ENCODE measurements at places on chromosomes 7 and 10.

- no peak for DNase-seq
Measured at GRCh38 chr7:121555558-121555957, 159.4 kb upstream of the FAM3C start.

- no peak for DNase-seq
Measured at GRCh38 chr10:106278383-106278782, 886.1 kb downstream of the SORCS1 start.

DNA sequence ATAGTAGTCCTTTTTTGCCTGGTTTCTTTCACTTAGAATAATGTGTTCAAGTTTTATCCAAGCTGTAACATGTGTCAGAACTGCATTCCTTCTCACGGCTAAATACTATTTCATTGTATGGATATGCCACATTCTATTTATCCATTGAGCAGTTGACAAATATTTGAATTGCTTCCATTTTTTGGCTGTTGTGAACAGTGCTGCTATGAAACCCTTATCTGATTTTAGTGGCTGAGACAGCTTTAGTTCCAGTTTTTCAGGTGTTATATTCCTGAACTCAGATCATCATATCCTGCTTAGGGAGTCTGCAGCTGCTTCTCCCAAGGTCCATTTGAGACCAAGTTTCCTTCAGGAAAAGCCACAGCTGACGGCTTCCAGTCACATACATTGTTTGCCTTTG is 339.2 kb downstream of the GRID1 start:
- DNase-seq: no peak

DNA sequence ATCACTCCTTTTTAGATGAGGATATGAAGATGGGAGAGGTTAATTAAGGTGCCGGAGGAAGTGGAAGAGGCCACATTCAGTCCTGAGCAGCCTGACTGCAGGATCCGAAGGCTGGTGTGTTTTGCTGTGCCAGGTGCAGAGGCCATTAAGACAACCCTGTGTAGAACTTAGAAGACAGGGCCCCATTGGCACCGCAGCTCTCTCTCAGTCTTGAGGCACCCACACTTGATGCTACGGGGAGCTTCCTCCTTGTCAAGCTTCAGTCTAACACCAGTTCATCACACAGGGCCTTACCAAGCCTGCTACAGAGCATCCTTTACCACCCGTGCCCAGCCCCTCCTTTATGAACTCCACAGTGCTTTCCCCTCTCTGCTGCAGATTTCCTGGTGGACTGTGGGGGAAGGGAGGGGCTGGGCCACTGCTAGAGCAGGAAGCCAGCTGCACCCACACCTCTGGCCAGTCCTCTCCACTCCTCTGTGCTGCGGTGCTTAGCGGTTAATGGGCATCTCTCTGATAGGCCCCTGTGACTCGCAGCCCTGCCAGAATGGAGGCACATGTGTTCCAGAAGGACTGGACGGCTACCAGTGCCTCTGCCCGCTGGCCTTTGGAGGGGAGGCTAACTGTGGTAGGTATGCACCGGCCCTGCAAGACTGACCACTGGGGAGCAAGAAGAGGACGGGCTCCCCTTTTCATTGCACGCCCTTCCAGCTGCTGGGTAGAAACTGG is 45.5 kb downstream of the VWA2 start:
- DNase-seq: no peak

DNA sequence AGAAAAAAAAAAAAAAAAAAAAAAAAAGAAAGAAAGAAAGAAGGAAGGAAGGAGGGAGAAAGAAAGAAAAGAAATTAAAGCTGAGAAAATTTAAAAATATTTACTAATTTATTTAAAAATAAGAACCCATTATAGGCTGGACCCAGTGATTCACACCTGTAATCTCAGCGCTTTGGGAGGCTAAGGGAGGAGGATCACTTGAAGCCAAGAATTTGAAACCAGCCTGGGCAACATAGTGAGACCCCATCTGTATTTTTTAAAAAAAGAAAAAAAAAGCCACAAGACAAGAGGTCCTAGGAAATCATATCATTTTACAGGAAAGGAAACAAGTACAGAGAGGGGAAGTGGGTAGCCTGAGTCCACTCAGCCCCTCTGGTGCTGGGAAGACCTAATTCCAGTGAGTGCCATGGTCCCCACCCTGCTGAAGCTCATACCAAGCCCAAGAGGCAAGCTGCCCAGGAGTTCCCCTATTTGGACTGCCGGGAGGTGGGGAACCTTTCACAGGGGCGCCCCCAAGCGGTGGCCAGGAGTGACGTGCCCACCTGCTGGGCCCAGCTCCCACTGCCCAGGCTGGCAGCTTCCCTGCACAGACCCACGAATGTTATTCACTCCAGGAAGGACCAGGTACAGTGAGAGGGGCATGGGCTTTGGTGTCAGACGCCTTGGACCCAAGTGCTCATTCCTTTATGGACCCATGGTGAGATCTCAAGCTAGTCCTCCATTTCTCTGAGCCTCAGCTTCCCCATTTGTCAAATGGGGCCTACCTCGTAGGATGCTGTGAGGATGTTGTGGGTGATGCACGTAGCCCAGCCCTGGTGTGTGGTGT is 133.6 kb downstream of the ZMIZ1 start:
- peak; percentile 51 for DNase-seq

DNA sequence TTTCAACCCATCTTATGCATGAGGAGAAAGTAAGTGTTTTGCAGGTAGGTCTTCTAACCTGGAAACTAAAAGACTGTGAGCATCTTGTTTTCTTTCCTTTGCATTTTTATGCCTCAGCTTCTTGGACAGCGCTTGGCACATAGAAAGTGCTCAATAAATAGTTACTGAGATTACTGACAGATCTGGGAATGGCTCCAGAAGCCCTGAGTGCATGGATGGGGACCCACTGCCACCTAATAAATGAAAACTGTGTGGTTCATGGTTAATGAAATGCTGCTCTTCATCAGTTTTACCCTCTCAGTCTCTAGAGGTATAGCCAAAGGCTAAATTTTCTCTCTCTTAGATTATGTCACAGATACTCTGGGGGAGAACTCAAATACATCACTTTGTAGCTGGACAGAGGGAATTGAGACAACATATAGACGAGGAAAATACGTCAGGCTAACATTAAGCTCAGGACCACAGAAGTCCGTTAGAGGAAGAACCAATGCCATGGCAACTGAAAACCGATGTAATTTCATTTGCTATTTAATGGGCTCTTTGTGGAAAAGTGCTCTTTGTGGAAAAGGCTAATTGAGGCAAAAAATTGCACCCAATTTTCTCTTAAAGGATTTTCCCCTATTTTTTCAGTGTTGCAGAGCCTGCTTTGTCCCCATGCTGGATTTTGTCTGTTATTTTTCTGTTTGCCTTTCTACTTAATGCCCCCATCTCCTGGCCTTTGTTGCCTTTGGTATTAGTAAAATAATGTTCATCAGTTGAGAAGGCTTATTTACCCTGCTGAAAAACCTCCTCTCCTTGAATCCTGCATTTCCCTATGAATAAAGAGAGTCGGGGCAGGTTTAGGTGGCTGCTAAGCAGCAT is 17.8 kb downstream of the ASB4 start:
- DNase-seq: no peak

DNA sequence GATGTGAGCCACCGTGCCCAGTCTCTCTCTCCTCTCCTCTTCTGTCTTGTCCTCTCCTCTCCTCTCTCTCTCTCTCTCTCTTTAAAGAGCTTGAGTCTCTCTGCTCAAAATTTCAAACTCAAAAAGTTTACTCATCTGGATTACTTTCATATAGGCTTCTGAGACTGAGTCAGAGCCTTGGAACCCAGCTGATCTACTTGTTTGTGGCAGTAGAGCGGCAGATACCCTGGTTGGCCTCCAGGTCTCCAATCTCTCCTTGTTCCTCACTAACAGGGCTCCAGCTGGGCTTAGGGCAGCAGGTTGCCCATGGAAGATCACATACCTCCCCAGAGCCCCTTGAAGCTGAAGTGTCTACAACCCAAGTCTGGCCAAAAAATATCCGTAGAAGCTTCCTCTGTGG is 51.0 kb downstream of the HHEX start:
- no peak for DNase-seq

GRCh38 chr7:141208539-141208938 is 134.7 kb downstream of the TMEM178B start:
- DNase-seq: no peak

- no peak for DNase-seq
Measured at GRCh38 chr7:90111-91063, 102.0 kb upstream of the FAM20C start.

DNA sequence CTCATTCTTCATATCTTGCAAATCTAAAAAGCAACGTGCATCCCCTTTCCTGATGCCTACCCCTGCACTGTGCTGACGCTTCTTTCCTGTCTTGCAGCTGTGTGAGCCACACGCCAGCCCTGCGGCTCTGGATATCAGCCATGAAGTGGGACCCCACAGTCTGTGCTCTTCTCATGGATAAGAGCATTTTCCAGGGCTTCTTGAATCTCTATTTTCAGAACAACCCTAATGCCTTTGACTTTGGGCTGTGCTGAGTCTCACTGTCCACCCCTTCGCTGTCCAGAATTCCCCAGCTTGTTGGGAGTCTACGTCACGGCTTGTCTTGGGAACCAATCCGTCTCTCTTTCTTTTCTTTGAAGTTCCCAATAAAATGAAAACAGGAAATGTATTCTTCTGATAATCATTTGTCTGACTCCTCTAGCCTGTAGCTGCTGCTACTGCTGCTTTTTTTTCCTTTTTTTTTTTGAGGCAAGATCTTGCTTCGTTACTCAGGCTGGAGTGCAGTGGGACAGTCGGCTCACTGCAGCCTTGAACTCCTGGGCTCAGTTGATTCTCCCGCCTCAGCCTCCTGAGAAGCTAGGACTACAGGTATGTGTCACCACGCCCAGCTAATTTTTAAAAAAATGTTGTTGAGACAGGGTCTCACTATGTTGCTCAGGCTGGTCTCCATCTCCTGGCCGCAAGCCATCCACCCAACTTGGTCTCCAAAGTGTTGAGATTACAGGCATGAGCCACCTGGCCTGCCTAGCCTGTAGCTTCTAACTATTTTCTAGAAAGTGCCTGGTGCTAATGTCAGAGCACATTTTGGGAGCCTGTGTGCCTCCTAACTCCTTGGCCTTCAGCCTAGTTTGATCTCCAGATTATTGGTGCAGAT is 30.3 kb downstream of the GSTO2 start:
- no peak for DNase-seq

DNA sequence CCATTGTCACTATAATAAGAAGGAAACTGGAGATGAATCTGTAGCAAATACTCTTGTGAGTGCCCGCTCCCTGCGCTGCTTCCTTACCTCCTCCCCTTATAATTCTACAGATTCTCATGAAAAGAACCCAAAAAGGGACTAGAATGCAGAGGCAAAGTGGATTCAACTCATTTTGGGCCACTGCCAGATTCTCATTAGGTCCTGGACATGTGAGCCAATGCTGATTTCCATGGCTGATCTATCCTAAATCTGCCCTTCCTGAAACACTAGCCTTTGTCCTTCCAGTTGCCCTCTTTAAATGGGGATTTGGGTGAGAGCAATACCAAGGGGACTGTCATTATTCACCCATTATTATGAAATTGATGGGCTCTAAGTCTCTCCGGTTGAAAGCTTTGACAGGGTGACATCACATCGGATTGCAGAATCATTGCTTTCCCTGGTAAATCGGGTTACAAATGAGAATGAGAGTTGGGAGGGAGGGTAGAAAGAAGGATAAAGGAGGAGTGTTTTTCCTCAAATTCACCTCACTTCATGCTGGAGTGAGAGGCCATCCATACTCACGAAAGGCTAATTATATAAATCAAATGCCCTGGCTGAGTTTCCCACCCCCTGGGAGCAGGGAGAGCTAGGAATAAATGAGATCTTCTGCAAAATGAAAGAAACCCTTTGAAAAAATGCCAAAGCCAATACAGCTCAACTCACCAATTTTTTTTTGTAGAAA is 37.5 kb downstream of the PTN start:
- no peak for DNase-seq

DNA sequence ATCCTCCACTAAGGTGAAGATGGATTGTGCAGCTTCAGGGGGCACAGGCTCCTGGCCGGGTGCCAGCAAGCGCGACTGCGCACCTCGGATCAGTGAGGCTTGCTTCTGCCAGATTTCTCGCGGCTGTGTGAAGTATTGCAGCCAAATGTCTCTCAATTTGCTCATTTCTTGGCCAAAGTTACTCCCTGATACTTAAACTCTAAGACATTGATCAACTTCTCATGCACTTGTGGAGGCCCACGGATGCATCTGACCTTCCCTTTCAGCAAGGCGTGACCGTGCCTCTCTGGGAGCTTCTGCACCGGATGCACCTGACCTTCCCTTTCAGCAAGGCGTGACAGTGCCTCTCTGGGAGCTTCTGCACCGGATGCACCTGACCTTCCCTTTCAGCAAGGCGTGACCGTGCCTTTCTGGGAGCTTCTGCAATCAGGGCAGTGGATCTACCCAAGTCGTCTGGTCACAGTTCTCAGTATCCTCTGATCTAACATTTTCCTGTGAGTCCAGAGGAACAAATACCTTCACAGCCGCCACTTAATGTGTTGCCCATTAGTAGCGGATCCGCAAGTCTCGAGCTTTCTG is 248.3 kb downstream of the ADARB2 start:
- peak; percentile 62 for DNase-seq

DNA sequence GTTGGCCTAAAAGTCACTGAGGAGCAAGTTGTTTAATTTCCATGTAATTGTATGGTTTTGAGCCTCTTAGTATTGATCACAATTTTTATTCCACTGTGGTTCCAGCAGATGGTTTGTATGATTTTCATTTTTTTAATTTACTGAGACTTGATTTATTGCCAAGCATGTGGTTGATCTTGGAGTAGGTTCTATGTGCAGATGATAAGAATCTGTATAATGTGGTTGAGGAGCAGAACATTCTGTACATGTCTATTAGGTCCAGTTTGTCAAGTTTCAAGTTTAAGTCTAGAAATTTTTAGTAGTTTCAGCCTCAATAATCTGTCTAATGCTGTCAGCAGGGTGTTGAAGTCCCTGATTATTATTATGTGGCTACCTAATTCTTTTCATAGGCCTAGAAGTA is 22.7 kb upstream of the ZWINT start:
- no peak for DNase-seq

GRCh38 chr7:121853307-121853706 is 19.7 kb upstream of the PTPRZ1 start:
- no peak for DNase-seq

DNA sequence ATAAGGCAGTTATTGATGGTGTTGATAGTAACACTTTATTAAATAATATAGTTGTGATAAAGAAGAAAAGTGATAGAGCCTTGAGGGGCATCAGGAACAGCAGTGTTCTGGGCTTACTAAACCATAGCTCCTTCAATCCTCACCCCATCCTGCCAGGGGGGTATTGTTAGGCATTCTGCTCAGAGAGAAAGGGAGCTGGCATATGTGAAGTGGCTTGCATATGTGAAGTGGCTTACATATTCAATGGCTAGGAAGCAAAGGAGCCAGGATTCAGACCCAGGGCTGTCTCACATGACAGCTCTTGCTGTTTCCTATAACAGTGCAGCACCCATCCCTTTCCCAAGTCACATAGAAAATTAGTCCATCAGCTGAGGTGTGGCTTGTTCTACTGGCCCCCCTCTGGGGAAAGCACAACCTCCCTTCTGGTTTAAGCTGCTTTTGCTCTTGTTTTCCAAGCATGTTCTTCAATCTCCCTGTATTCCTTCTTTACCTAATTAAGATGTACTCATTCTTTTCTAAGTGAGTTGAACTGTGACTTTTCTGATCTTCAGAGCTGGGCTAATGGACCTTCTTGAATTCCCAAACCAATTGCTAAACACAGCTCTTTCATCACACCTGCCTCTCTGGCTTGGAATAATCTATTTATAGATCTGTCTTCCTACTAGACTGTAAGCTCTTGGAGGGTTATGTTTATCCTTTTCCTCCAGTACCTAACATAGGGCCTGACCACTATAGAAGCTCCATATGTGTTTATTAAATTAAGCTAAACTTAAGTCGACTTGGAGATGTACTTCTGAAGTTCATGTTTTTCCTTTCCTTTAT is 108.7 kb upstream of the GLI3 start:
- no peak for DNase-seq

- DNase-seq: no peak
Measured at GRCh38 chr7:30896036-30896435, 15.6 kb upstream of the AQP1 start.

GRCh38 chr7:90661290-90662151 is 65.4 kb downstream of the CDK14 start:
- no peak for DNase-seq
